ENCODE measurements at places on chromosomes 2 and 18.

DNA sequence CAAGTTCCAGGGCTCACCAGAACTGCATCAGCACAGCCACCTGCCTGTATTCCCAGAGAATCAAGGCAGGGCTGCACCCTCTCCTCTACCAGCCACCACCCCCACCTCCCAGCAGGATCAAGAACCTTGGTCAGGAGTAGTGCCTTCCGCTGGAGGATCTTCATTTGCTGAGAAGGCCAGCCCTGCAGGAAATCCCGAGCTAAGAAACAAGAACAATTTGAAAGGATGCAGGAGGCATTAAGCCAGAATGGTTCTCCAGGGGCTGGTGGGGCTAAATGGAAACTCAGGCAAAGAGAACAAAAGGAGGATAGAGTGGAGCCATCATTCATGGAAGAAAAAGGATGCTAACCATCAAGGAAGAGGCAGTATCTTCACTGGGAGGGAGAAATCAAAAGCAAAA, 147.3 kb upstream of the SLC14A2 start:
- no peak for DNase-seq

GRCh38 chr2:1971124-1971523, 226.8 kb upstream of the PXDN start:
- DNase-seq: no peak

DNA sequence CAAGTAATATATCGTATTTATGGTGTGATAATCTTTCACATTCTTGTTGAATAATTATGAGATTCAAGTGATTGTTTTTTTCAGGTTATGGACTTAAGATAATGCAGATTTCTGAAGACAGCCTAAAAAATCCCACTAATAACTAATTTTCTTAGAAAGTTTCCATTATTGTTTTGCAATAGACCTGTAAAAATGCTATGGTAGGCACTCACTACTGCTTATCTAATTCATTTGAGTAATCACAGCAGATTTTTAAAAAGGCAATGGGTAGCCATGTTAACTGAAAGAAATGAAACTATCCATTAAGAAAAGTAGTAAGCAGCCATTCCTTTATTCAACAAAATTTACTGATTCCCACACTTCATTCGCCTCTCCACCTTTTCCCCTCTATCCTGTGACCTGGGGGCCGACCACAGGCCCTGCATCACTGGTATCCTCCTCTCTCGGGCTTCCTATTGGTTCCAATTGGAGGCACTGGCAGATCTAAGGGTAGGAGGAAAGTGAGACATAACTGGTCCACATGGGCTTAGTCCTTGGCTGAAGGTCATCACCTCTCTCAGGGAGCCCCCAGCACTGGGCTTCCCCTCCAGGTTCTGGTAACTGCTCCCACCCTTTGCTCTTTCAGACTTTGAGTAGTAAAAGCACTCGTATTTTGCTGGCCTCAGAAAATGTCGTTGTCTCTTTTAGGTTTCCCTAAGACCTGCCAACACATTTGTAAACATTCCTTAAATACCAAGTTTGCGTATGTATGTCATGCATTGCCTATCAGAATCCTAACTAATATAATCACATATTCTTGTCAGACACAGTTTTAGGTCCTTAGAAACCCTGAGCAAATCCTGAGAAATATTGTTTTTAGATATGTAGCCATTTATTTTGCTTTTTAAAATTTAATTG, 18.5 kb downstream of the RBMS1 start:
- no peak for DNase-seq

DNA sequence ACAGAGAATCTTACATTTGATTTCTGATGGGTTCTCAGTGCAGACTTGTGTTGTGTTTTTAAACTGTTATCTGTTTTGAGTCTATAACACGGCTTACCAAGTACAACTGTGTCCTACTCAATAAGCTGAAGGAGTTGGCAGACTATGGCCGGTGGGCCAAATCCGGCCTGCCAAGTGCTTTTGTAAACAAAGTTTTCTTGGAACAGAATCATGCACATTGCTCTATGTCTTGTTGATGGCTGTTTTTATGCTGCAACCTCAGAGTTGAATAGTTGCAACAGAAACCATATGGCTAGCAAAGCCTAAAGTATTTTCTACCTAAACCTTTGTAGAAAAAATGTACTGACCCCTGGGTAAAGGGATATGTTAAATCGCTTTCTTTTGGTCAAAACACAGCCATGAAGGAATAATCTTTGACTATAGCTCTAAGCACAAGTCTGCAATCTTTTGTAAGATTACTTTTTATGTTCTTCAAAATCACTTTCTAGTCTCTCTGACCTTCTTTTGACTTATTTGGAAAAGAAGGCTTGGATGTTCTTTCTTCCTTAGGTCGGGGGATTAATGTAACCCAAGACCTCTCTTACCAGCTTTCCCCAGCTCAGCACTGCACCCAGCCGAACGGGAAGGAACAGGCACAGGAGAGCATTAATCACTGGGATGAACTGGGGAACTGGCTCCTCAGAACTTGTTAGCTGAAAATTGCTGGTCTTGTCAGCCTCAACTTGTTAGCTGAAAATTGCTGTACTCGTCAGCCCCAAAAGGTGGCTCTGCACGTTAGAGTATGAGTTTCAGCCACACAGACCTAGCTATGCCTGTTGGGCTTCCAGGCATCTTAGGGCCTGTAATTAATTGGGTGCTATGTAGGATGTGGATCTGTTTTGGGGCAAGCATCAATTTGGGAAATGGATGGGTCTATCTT, 75.4 kb downstream of the CD8B2 start:
- DNase-seq: no peak

GRCh38 chr2:176557821-176558220, 288.6 kb downstream of the MTX2 start:
- DNase-seq: no peak

DNA sequence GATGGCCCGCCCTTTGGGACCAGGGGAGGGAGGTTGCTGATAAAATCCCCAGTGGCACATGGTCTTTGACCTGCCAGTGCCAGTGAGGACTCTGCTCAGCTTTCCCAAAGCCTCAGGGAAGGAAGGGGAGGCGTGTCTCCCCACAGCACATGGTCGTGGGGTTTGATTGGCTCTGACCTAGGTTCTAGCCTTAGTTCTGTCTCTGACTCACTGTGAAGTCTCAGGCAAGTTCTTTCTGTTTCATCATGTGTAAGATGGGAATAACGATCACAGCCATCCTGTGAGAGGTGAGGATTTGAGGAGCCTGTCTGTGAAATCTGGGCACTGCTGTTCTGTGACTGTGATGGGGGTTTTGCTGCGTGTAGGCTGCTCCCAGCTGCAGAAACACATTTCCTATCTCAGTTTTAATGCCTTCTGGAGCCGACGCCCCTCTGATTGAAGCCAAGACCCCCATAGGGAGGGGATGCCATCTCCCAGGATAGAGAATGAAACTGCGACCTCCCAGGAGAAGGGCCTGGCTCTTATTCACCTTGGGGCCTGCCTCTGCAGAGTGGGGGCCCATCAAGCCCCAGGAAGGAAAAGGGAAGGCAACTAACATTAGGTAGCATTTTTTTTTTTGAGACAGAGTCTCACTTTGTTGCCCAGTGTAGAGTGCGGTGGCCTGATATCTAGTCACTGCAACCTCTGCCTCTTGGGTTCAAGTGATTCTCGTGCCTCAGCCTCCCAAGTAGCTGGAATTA, 84.0 kb downstream of the DDX1 start:
- no peak for DNase-seq

DNA sequence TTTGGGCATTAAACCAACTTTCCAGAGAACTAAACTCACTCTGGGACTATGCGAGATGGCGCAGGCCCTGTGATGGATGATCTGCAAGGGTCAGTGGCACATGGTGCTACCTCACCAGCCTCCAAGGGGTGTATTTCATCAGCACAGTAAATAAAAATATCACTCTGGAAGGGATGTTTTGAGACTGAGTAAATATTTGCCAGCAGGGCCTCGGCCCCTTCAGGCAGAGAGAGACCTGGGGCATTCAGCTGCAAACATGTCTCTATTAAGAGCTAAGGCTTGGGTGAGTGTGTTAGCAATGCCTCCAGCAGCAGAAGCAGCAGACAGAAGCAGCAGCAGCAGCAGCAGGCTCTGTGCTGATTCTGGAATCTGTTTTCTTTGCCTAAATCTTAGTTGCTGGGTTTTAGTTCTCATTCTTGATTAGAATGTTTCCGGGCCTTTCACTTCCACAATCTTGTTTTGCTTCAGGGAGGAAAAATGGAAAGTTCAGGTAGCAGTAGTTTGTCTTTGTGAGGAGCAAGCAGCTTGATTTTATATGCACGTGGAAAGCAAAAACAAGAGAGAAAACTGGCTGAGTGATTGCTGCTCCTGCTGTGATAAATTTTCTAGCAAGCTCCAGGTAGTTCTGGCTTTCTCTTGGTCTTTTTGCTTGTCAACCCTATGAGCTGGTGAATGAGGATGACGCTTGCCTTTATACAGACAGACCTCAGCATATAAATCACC, 18.6 kb downstream of the ADCYAP1 start:
- DNase-seq: no peak

- no peak for DNase-seq
Measured at GRCh38 chr2:12259493-12259892, 457.2 kb upstream of the TRIB2 start.

GRCh38 chr2:30219886-30220875, 11.2 kb upstream of the LBH start:
- no peak for DNase-seq

GRCh38 chr2:171281110-171281509, 120.4 kb upstream of the TLK1 start:
- DNase-seq: no peak

DNA sequence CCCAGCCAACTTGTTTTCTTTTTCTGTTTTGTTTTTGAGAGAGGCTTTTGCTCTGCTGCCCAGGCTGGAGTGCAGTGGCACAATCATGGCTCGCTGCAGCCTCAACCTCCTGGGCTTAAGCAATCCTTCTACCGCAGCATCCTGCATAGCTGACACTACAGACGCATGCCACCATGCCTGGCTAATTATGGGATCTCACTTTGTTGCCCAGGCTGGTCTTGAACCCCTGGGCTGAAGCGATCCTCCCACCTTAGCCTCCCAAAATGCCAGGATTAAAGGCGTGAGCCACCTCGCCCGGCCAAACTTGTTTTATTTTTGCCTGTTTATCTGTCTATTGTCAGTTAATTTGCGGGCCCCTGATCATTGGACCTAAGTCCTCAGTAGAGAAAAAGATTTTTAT, 61.6 kb upstream of the MSH6 start:
- DNase-seq: no peak

GRCh38 chr18:49548229-49548636, 13.6 kb upstream of the LIPG start:
- no peak for DNase-seq

DNA sequence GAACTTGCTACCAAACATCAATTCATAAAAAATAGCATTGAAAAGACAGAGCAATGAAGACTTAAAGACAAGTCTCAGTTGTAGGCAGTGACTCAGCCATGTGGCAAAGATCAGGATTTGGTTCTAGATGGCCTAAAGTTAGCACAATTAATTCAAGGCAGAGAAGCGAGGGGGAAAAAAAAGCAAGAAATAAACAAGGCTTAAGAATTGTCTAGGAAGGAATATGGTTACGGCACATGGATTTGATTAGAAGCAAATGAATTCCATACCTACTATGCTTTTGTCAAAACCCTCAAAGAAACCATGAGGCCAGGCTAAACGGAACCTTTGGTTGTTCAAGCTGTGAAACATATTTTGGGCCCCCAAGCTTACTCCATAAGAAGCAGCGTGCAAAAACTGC, 362.2 kb upstream of the KCNH7 start:
- DNase-seq: no peak

GRCh38 chr2:13583609-13584008, 866.9 kb downstream of the TRIB2 start:
- DNase-seq: no peak

- no peak for DNase-seq
Measured at GRCh38 chr2:40120026-40120425, 331.9 kb downstream of the SLC8A1 start.

GRCh38 chr2:85405201-85406059, 4.7 kb downstream of the CAPG start:
- no peak for DNase-seq

GRCh38 chr2:173235947-173236803, 118.5 kb upstream of the CDCA7 start:
- DNase-seq: no peak

GRCh38 chr18:9400197-9400596, 65.6 kb downstream of the TWSG1 start:
- no peak for DNase-seq

- DNase-seq: no peak
Measured at GRCh38 chr2:105879106-105879802, 134.5 kb downstream of the NCK2 start.

DNA sequence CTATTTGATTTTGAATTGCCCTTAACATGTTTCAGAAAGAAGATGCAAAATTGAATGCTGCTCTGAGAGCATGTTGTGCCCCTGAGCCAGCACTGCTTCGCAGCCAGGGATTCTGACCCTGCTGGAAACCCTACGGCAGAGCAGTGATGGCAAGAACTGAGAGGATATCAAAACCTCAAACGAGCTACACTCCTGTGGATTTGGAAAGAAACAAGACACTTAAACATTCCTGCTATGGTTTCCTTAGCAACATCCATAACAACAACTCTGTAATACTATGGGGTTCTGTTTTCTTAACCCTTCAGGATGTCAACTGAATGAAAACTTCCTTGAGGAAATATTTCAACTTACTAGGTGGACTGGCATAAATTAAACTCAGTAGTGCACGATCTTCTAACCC, 649.1 kb downstream of the NYAP2 start:
- DNase-seq: no peak

DNA sequence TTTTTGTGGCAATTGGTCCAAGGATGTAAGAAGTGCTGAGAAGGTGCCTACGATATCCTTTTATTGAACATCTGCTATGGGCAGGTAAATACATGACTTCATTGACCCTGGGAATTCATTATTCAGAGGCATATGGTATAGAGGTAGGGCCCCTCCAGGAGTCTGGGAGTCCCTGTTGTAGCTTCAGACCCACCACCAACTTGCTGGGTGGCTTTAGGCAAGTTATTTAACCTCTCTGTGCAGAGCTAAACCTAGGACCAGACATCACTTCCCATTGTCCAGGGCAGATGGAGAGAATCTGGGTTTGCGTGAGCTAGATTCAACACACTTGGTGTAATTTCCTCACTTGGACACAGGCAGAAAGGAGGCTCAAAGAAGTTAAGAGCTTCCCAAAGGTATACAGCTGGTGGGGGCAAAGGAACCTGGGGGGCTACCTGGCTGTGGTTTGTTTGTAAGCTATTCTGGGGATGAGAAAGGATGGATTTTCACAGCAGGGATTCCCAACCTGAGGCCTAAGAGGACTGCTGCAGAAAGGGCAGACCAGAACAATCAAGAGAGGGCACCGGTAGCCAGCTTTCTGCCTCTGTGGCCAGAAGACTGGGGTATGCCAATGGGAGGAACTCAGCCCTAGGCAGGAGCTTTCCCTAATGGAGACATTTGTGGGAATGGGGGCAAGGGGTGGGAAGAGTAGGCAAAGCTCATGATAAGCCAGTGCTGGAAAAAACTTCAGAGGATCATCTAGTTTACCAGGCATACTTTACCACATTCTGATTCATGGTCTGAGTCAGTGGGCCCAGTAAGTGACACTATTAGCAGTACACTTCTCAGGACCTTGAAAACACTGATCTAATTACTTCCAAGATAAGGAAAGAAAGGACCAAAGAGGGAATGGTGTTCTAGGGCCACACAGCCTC, 102.7 kb upstream of the SMAD2 start:
- no peak for DNase-seq

Data from caudate nucleus (tissue), 63 donors.